CD4-positive, alpha-beta T cell treated with Interleukin-4 for 4 hours (primary cell): ENCODE measurements at places on chromosomes 2 and 18.

DNA sequence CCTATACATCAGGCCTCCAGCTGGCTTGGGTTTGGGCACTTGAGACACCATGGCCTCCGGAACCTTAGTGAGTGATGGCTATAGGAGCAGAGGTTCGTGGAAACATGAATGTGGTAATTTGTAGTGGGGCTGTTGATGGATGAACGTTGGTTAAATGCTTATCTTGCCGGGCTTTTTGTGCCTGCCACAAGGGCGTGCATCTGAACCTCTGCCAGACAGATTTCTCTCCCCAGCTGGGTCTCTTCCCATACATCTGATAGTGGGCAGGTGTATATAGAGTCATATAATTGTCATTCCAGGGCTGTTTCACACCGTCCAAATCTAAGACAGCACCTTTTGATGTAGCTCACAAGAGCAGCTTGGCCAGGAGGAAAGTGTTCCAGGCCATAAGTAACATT is 14.7 kb downstream of the LAMA3 start:
- DNase-seq, result no peak

GRCh38 chr2:80968450-80968849 is 663.9 kb upstream of the LRRTM1 start:
- DNase-seq, result no peak

GRCh38 chr2:62971936-62972335 is 78.7 kb upstream of the OTX1 start:
- no peak for DNase-seq

- DNase-seq, result no peak
Observed at GRCh38 chr2:48116497-48116896, 210.2 kb upstream of the FBXO11 start.

GRCh38 chr18:22691946-22692710 is 241.0 kb upstream of the RBBP8 start:
- DNase-seq, result no peak

GRCh38 chr18:36207303-36207702 is 20.0 kb downstream of the MOCOS start:
- DNase-seq, result no peak

GRCh38 chr18:44175891-44176290 is 504.8 kb upstream of the SETBP1 start:
- no peak for DNase-seq

DNA sequence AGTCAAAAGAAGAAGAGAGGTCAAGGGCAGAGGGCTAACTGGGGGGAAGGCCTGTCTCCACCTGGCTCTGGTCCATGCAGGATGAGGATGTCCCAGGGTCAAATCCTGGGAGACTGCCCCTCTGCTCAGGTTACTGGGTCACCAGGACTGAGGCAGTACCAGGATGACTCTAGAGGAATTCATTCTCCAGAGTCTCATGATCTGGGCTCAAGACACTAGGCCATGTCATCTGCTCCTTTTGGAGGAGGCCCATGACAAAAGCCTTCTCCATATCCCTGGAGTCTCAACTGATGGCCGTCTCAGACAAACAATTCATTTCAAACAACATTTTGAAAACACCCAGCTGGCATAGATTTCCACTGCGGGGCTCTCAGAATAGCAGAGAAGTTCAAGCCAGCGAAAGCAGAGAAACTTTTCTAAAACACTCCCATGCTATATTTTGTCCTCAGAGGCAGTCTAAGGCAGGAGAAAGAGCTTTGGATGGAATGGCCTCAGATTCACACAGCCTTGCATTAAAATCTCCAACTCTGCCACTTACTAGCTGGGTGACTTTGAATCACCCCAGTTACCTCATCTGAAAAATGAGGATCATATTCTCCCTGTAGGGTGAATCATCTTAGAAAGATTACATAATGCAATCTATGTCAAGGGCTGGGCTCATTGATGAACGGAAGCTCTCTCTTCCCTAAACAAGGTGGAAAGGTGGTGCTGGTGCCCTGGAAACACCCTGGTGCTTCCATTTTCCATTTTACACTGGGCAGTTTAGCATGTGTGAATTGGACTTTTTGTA is 48.8 kb upstream of the LCLAT1 start:
- DNase-seq, result no peak
